ENCODE measurements at places on chromosomes 7 and 10.

DNA sequence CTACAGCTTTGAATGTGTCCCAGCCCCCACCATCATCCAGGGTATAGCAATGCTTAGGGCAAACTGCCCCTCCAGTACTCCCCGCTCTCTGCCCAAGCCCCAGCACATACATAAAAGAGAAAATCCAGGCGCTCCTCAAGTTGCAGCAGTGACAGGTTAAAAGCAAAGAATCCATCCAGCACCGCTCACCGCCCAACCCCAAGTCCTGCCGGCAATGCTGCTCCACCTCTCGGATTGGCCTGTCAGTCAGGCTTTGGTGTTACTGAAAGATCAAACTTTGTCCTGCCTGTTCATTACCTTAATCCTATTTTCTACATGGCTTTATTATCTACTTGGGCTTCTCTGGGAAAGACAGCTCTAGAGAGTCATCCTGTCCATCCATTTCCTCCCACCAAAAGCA, 31.9 kb downstream of the DPCD start:
- no peak for DNase-seq

- no peak for DNase-seq
Measured at GRCh38 chr7:90701771-90702170, 105.7 kb downstream of the CDK14 start.

DNA sequence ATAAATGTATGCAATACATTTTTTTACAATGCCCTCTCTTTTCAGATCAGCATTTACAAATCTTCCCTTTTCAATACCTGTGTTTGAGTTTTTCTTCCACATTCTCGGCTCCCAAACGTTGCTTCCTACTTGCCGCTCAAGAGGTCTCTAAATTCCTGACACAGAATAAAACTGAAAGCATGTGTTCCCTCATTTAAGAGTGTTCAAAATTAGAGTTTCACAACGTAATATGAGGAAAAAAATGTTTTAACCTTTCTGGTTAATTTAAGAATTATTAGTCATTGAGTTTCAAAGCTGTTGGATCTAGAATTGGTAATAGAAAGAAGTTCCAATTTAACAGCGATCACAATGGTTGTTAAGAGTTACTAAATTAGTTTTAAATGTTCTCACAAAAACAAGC, 100.4 kb downstream of the ARID5B start:
- no peak for DNase-seq

GRCh38 chr10:31157123-31158010, 125.7 kb upstream of the ZNF438 start:
- DNase-seq: no peak

DNA sequence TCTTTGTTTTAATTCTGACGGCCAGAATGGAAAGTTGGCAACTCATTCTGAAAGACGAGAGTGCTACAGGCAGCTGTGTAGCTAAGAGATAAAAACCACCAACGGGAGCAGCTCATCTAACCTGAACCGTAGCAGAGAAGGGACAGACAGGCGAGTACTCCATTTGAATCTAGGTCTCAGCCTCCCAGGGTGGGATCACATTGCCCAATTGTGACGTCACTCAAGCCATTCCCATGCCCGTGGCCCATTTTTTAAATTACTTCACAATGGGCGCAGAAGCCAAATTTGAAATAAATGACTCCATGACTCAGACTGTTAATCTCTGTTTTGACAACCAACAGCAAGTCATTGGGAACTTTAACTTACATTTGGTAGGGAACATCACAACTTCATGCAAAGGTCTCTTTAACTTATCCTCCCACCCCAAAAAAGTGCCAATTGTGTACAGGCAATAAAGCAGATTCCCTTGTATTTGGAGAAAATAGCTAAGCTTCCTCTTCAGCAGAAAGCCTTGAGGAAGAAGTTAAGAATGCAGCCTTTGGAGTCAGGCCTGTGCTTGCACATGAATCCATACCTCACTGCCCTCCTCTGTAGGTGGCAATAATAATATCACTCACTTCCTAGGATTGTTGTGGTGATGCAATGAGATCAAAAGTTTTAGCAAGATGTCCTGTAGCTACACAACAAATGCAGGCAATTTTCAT, 93.2 kb upstream of the KIF5B start:
- no peak for DNase-seq

DNA sequence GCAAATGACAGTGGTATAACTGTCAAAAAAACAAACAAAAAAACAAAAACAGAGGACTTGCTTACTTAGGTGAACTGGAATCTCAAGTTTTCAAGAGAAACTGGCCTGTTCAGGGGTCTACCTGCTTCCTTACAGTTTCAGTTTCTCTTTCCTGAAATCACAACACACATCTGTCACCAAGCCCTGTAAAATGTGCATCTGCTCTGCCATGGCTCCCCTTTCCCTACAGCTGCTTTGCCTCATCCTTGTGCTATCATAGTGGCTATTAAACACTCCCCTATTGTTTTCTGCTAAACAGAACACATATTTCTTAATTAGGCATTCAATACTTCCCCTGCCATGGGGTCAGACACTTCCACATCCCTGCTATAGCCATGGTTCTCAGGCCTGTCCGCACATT, 37.6 kb downstream of the CPED1 start:
- no peak for DNase-seq

GRCh38 chr7:139823959-139824521, 5.0 kb upstream of the TBXAS1 start:
- no peak for DNase-seq

- DNase-seq: no peak
Measured at GRCh38 chr7:89798599-89798996, 355.7 kb upstream of the STEAP1 start.

- no peak for DNase-seq
Measured at GRCh38 chr7:80623503-80624252, 14.8 kb upstream of the CD36 start.

DNA sequence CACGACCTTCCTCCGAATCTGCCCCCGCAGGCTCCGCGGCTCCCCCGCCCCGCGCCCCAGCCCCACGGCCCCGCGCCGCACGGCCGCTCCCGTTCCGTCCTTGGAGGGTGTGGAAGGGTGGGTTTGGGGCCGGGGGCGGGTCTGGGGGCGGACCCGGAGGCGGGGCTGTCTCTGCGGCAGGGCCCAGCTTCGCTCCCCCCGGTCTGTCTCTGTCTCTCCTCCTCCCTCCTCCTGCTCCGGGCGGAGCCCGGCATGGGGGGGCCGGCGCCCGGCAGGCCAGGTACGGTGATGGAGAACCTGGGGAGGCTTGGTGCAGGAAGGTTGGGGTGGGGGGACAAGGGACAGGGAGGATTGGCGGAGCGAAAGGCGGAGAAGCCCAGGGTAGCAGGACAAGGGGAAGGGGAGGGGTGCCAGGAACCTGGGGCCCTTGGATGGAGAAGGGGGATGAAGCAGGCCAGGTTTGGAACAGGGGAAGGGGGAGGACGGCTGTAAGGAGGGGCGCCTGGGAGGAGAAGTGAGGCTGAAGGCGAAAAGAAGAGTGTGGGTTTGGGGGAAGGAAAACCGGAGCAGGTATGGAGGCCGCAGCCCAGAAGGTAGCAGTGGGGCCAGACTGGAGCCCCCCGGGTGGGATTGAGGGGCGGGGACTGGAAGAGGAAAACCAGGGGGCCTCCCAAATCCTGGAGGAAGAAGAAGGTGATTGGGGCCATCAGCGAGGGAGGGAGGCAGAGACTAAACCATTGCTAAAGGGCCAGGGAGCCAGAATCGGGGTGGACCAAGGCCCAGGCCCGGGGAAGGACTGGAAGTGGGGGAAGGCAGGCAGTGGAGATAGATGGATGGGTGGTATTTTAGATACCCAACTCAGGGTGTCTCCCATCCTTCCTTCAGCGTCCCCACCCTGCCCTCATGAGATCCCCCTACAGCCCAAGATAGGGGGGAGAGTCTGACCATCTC, at the start of gene NYAP1:
TSS of gene NYAP1 (plus strand) at position 206 of the 951 bp plus-strand sequence. CDS start 1,385 bp downstream, outside the sequence.
- DNase-seq: peak; percentile 15

GRCh38 chr7:37441816-37442215, 6.8 kb downstream of the ELMO1 start:
- DNase-seq: no peak

DNA sequence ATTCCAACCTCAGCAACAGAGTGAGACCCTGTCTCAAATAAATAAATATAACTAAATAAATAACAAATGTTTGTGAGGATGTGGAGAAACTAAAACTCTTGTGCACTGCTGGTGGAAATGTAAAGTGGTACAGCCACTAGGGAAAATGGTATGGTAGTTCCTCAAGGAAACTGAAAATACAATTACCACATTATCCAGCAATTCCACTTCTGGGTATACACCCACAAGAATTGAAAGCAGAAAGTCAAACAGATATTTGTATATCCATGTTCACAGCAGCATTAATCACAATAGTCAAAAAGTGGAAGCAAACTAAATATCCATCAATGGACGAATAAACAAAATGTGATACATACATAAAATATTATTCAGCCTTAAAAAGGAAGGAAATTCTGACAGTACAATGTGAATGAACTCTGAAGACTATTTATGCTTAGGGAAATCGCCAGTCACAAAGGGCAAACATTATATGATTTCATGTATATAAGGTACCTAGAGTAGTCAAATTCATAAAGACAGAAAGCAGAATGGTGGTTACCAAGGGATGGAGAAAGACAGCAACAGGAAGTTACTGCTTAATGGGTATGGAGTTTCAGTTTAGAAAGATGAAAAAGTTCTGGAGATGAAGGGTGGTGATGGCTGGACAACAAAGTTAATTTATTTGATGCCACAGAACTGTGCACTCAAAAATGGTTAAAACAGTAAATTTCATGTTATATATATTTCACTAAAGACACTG, 9.8 kb downstream of the ARHGAP12 start:
- DNase-seq: no peak

DNA sequence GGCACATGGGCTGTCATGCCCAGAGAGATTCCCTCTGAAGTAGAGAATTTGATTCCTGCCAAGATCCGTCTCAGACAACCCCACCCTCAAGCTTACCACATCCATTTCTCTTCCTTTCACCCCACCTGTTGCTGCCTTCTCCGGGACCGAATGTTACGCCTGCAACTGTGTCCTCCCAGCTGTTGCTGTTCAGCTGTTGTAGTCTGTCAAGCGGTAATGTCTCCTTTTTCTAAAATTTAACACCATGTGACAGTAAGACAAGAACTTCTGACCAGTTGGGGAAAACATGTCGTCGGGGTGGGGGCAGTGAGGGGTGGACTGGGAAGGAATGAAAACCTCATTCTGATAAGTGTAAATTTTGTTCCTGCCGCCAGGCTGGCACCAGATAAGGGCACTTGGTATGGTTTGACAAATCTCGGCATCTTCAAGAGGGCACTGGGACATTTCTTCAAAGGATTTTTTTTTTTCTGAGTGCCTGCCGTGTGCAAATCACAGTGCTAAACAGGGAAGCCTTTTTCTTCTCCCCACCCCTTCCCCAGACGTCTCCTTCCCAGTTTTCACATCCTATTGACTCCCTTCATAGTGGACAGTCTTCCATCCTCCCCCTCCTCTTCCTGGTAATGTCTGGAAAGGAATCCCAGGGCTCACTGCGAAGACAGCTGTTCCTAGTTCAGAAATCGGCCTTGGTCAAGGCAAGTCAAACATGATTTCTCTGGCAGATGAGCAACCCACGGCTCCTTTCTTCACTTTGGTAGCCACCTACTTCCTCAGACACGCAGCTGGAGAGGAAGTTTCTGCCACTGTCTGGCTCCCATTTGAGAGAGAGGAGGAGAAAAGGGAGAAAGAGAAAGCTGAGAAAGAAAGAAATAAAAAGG, 5.0 kb upstream of the CELF2 start:
- no peak for DNase-seq

DNA sequence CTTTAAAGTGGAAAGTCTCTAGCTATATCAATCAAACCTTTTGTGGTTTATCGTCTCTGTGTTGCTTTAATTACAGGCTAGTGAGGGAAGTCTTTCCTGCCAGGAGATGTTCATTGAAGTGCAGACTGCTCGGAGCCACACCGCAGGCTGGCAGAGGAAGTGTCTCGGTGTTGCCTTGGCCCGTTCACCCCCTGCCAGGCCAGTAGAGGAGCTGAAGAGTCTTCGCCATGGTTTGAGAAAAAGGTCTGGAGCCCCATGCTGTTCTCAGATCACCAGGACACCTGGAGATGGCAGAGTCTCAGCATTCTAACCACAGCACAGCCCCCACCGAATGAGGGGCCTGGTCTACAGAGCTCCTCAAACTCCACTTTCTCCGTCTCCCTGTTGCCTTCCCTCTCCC, 275.9 kb upstream of the PLPP4 start:
- no peak for DNase-seq

GRCh38 chr7:35366167-35367155, 112.6 kb upstream of the TBX20 start:
- DNase-seq: no peak

- DNase-seq: no peak
Measured at GRCh38 chr10:131833013-131833412, 67.8 kb upstream of the PPP2R2D start.

GRCh38 chr10:130233035-130233360, 96.8 kb downstream of the GLRX3 start:
- no peak for DNase-seq

DNA sequence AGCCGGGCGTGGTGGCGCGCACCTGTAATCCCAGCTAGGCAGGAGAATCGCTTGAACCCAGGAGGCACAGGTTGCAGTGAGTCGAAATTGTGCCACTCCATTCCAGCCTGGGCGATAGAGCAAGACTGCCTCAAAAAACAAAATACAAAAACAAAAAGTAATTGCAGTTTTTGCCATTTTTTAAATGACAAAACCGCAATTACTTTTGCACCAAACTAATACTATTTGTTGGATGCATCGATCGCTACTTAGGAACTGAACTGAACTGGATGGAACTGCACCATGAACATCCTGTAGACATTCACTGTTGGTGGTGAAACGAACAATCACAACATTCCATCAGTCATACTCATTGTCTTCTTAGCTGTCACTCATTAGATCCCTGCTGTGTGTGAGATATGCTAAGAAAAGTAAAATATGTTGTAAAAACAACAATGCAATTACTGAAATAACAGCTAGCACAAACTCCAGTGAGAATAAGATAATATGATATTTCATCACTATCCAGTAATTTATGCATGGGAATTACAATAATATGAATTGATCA, 341.2 kb downstream of the ACTR3B start:
- DNase-seq: no peak

DNA sequence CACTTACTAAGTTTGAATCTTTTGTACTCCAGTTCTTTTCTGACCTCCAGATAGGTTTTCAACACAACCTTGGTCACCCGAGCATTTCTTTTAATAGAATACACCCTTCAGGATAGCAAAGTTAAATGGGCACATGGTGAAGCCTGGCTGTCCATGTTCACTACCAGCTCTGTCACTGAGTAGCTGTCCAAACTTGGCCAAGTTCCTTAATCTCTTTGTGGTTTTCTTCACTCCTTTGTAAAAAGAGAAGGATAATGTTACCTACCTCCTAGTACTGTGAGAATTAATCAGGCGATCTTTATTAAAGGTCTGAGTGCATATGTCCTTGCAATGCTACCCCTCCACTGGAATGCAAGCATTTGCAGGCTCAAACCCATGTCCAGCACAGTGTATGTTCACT, 128.1 kb upstream of the PTPRZ1 start:
- DNase-seq: no peak

All from stimulated activated CD8-positive, alpha-beta memory T cell treated with anti-CD3 and anti-CD28 coated beads, Interleukin-2, amount 100 ng/mL, for 1 hour (primary cell).